Fibroblast of skin of right quadriceps (primary cell): ENCODE measurements at places on chromosomes 7 and 10.

DNA sequence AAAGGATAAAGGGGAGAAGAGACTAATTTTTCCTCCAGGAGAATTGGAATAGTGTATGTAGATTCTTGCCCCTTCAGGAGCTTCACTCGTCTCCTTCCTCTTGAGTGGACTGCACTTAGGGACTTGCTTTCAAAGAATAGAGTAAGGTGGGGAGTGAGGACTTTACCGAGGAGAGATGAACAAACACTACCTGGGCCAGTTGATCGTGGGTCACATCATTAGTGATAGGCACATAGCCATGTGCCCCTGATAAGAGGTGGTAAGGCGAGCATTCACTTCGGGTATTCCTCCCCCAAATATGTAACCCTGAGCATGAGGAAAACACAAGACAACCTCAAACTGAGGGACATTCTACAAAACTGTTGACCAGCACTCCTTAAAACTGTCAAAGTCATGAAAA, 14.6 kb upstream of the KIFBP start:
- no peak for DNase-seq

DNA sequence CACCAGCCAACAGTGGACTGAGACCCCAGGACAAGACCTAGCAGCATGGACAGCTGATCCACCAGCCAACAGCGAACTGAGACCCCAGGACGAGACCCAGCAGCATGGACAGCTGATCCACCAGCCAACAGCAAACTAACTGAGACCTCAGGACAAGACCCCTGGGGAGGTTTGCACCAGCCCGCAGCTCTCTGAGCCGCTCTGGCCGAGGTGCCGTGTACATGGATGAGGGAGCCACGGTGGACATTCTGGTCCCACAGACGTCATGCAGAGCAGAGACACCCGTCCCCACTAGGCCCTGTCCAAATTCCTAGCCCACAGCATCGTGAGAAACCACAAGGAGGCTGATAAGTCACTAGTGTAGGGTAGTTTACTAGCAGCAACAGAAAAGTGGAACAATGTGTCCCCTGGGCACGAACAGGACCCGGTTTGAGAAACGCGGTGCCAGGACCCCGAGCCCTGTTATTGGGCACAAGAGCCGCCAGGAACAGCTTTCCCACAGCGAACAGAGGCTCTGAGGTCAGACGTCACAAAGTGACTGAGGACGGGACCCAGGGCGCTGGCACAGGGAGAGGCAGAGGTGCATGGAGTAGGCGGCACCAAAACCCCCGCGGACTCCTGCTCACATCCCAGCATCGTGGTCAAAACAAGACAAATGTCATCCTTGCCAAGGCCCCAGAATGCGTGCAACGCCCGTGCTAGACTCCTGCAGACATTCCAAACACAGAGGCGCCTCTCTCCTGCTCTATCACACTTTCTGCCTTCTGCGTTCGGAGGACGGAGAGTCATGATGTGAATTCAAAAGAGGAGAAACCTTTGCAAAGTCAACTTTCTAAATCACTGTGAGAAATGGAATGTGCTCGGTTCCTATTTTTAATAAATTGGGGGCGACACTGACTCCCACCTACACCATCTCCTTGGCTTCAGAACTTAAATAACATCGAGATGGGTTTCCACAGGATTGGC, 8.1 kb downstream of the STK32C start:
- DNase-seq = no peak

DNA sequence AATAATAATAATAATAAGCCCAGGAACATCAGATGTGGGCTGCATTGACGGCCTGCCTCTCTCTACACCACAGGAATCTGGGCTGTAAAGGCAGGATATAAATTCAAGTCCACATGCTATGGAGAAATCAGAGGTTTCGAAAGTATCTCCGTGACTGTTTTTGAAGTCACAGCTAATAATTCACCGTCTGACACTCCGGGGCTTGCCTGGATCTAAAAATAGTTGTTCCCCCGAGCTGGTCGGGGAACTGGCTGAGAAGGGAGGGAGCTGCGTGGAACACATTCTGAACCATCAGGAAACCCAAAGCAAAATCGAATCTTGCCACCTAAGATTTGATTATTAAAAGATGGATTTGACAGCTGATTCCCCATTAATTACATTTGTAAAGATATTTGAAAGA, 35.4 kb downstream of the KLF6 start:
- DNase-seq = peak; percentile 93

GRCh38 chr7:26001662-26002244, 150.2 kb upstream of the NFE2L3 start:
- no peak for DNase-seq

GRCh38 chr10:96610817-96611216, 24.0 kb upstream of the TM9SF3 start:
- no peak for DNase-seq

GRCh38 chr7:64541438-64542359, 21.2 kb downstream of the ZNF680 start:
- peak; percentile 21 for DNase-seq

DNA sequence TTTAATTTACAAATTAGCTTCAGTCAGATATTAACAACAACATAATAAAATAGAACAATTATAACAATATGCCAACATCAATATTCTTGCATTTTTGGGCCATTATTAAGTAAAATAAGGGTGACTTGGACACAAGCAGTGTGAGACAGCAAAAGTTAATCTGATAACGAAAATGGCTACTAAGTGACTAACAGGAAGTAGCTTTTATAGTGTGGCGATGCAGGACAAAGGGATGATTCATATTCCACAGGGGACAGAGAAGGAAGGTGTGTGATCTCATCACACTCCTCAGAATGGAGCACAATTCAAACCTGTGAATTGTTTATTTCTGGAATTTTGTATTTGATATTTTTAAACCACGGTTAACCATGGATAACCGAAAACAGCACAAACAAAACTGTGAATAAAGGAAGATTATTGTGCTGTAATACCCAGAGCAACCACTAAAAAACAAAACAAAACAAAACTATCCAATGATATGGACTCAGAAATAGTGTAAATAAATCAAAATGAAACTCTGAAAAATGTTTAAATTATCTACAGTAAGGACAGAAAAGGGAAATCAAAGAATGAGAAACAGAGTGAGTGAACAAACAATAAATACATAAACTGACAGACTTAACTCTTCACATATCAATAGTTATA, 66.9 kb upstream of the TFEC start:
- DNase-seq = peak; percentile 70

- no peak for DNase-seq
Measured at GRCh38 chr7:44320794-44321371, 4.5 kb downstream of the CAMK2B start.

DNA sequence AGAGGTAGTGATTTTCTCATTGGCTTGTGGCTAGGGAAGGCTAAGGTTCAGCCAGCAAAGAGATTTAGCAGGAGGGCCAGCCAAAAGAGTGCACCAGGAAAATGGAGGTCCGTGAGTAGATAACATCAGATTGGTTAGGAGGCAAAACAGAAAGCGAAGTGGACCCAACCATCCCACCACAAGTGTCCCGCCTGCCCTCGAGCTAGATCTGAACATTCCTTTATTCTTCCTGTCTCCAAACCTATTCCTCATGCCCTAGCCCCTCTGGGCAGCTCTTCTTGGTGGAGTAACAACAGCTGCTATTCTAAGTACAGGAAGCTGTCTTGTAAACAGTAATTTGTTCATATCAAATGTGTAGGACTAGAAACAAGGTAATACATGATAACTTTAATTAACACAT, 85.7 kb upstream of the BET1 start:
- DNase-seq = no peak

- peak; percentile 85 for DNase-seq
Measured at GRCh38 chr7:131007439-131008330, 273.7 kb upstream of the KLF14 start.

GRCh38 chr10:51471271-51471670, 228.1 kb downstream of the CSTF2T start:
- no peak for DNase-seq

DNA sequence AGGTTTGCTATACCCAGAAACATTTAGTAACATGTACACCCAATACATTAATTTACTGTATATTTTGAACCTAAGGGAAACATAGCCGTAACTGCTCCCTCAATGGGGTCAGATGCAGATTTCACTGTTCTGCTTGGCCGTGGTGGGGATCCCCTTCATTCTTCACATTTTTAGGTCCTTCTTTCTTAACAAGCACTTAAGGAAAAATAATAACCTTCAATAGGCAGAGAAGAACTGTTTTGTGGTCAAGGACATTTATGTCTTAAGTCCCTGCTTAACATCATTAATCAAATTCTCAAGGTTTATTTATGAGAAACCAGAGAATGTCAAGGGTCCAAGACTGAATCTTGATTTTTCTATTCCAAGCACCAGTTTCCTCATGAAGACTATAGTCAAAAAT, 592.1 kb upstream of the ANKRD30A start:
- no peak for DNase-seq

GRCh38 chr7:143104759-143105158, 27.1 kb upstream of the PIP start:
- DNase-seq = no peak
